ENCODE measurements at places on chromosomes 13 and 19.

GRCh38 chr13:33401238-33401637, 115.7 kb upstream of the STARD13 start:
- no peak for DNase-seq

DNA sequence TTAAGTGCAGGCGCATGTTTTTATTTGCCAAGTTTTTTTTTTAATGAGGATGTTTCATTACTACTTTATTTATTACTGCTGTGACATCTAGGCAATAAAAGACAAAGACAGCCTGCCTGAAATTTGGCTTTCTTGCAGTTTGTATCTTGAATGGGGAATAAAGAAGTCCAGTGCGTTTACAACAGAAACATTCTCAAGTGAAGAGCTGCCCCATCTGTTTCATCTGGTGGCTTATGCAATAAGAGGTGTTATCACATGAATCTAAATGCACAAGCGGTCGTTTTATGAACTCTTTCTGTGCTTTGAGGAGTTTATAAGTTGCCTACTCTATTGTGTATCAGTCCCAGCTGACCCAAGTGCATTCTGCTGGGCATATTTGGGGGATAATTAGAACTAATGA, 12.6 kb upstream of the MAB21L1 start:
- no peak for DNase-seq

DNA sequence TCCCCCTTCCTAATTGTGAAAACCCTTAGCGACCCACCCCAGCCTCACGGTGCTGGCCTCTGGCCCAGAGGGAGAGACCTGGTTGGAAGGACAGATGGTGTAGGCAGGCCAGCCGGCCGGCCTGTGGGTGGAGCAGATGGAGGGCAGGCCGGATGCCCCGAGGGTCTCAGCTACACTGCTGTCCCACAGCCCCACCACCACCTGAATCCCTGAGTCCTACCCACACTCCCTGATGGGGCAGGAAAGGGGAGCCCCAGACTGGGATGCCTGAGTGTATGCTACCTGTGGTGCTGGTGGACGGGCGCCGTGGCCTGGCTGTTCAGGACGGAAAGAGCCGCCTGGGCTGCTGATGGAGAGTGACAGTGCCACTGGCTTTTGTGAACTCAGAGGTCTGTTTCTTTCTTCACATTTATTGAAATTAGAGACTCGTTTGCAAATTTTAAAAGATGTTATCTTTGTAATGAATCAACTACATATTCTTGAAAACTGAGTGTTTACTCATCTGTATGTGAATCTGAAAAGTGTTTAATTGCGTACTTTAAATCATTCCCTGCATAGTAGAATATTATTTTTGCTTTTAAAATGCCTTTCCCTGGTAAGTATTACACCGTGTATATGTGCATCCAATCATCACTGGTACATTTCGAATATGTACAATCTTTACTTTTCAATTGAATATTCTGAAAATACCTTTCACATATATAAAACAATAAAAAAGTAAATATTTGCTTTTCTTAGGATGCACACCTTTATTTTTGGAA, 35.7 kb downstream of the TFDP1 start:
- no peak for DNase-seq

DNA sequence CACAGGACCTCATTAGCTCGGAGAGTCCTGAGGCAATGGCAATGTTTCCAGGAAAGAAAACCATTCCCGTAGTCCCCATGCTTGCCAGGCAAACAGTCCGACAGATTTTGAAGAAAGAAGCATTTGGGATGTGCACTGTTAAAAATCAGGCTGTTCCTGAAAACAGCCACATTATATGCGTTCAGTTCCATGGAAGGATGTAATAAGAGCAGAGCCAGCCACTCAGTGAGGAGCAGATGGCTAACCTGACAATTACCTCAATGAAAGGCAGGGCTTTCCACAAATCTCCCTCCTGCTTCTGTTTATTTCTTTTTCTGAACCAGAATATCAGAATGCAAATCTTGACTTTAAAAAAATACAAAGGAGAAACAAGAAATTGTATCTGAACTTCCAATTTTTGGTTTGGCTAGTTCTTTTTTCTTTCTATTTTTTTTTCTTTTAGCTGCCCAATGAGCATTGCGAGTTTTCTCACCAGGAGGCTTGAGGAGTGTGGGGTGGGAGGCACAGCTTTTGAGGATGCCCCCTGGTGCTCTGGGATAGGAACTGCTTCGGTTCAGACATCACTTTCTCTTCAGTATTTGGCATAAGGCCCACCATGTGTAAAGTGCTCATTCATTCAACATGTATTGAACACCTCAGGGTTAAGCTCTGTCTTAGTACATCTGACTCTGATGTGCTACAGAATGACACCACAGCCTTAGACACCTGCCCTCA, 124.2 kb downstream of the TBC1D4 start:
- DNase-seq = peak; percentile 76

DNA sequence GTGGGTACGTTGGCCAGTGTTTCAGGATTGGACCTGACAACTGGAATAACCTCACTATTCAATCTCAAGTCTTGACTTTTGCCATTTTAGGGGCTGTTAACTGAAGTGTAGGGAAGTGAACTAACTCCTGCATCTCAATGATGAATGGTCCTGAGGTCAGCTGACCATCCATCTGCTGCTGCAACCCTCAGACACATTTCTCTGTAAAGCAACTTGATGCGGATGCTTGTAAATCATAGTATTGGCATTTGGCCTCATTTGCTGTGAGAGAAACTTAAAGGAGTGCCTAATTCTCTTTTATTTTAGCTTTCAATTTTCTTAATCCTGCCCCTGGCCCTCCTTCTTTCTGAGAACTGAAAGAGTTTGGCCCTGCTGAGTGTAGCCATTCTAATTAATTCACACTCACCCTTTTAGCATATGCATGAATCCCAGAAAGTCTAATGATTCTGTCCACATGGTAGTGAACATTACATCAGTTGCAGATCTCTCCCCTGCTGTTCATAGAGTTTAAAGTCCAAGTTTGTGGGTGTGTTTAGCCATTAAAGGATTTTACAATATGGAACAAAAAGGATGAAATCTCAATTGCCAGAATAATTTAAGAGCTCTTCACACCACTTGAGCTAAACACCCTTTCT, 1531.4 kb upstream of the SLC10A2 start:
- no peak for DNase-seq

- no peak for DNase-seq
These were observed 1755.3 kb upstream of the SPRY2 start for GRCh38 chr13:82096256-82096655.

GRCh38 chr13:31361673-31362072, 161.9 kb downstream of the B3GLCT start:
- no peak for DNase-seq

All from fibroblast of skin of scalp (primary cell).